ENCODE measurements at places on chromosomes 16 and 17.

DNA sequence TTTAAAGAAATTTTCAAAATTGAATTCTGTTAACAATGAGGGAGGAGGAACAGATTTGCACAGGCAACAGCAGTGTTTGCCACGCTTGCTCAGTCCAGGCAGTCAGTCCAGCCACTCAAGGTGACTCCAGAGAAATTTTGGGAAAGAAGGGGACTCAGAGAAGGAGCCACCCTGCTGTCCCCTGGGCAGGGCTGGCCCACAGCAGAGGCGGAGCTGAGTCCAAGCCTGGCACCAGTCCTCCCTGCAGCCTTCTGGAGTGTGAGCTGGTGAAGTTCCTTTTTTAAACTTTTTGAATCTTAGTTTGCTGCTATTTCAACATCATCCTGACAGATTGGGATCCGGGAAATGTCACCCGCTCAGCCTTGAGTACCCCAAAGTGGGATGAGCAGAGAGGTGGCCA is 14.5 kb upstream of the SLC47A2 start:
- DNase-seq: no peak

- DNase-seq: no peak
These were observed 27.8 kb upstream of the GOSR2 start for GRCh38 chr17:46895171-46895570.

GRCh38 chr16:81891736-81892364 is 112.8 kb downstream of the PLCG2 start:
- no peak for DNase-seq

DNA sequence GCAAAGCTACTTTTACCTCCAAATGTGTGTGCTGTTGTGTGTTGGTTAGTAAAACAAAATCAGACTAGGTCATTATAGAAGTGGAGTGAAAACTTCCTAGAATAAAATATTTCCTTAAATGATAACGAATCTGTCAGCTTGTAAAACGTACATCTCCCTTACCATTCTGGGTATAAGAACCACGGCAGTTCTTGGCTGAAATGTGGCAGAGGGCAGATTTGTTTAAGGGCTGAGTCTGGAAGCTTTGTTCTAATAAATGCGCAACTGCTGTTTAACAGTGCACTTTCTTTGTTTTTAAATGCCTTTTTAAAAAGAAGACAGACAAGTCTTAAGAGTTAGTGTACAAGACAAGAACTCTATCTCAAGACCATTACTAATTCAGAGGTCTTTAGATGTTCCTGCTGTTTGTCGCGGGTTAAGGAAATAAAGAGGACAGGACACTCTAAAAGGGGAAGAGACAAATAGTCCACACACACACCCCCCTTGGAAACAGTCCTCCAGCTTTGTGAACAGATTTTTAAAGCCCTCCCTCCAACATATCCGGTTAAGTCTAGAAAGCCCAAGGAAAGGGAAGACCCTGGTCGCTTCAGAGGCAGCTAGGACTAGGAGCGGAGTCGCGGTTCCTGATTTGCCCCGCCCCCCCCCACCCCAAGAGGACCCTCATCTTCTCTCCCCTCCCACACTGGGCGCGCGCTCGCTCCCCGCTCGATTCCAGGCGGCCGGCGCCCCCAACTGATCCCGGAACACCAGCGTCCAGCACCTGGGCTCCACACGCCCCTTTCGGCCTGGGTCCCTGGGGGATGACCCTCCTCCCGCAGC is 658 bp downstream of the SYNRG start:
- no peak for DNase-seq

- no peak for DNase-seq
These were observed 1.2 kb upstream of the HEXIM1 start for GRCh38 chr17:45146890-45147580.

GRCh38 chr16:84839054-84839453 is 19.3 kb downstream of the CRISPLD2 start:
- DNase-seq: no peak

DNA sequence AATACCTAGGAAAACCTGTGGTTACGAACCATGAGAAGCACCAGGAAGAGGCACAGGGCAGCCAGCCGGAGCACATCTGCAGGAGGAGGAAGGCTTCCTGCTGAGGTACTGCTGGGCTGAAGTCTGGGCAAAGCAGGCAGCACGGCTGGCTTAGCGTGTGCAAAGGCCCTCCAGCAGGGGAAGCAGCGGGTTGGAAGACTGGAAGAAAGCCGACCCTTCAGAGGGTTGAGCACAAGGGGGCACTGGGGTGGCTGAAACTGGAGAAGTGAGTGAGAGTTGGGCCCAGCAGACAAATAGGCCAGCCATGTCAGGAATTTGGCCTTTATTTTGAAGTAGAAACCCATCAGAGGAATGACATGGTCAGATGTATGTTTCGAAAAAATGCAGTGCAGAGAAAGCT is 12.1 kb upstream of the HSD3B7 start:
- no peak for DNase-seq

GRCh38 chr17:82134101-82134500 is 36.1 kb upstream of the FASN start:
- DNase-seq: no peak
